ENCODE measurements at places on chromosomes 12 and 14.

- no peak for DNase-seq
These were observed 39.9 kb upstream of the STON2 start for GRCh38 chr14:81440041-81440440.

- DNase-seq = no peak
These were observed 133.6 kb upstream of the SLC38A2 start for GRCh38 chr12:46506198-46506597.

- DNase-seq = no peak
These were observed 84.2 kb downstream of the DENND5B start for GRCh38 chr12:31506515-31507306.

DNA sequence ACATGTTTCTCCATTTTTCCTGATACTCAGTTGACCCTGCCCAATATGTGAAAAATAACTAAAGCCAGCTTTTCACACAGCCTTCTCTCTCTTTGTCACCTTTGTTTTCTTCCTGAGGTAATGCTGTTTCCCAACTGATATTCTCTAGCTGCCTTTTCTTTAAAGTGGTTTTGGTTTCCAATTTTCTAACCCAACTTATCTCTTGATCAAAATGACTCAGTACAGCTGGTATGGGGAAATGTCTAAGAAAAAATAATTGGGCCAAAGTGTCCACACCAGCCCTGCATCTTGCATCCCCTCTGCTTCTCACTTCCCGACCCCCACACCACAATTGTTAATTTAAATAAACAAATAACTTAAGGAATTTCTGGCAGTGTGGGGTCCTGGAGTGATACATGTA is 193.8 kb downstream of the SYT1 start:
- no peak for DNase-seq

DNA sequence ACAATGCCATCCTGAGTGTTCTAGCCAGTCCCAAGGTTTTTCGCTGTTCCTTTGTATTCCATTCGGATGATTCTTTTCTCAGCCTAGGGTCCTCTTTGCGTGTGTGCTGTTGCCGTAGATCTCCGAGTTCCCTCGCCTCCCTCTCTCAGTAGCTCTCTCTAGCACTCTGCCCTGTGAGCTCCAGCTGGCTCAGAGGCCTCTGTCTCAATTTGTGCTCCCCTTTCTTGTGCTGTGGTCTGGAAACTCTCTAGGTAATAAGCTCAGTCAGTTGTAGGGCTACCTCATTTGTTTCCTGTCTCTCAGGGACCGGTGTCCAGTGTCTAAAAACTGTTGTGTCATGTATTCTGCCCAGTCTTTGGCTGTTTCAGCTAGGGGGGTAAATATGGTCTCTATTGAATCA is 179.3 kb downstream of the PCNX1 start:
- DNase-seq = no peak

- DNase-seq = no peak
These were observed 20.1 kb upstream of the LDHB start for GRCh38 chr12:21677622-21678277.

- DNase-seq = no peak
These were observed 30.5 kb downstream of the JDP2 start for GRCh38 chr14:75458305-75458704.
